Activated naive CD4-positive, alpha-beta T cell (primary cell): ENCODE measurements at places on chromosomes 2 and 18.

- DNase-seq: no peak
Observed at GRCh38 chr2:30894498-30895119, 87.4 kb upstream of the CAPN13 start.

GRCh38 chr2:204260162-204260877, 285.0 kb upstream of the PARD3B start:
- peak; percentile 4 for DNase-seq

- no peak for DNase-seq
Observed at GRCh38 chr2:188042412-188042811, 249.3 kb upstream of the GULP1 start.

DNA sequence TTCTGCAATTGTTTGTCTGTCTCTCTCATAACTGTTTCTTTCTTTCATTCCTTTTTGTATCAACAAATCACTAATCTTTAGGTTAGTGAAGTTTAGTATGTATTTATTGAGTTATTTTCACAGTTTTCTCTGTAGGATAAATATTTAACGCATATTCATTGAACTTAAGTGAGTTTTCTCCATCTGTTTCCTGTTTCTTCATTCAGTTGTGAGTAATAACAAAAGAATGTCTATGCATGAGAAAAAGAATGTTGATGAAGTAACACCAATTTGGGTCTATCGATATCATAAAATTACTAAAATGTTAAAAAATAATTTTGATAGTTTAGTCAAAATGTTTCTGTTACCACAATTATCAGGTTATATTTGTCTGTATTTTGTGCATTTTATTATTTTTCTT, 948.0 kb downstream of the DSC3 start:
- DNase-seq: no peak

GRCh38 chr18:10424585-10425307, 29.7 kb upstream of the APCDD1 start:
- no peak for DNase-seq

GRCh38 chr18:34820360-34821065, 110.4 kb downstream of the DTNA start:
- no peak for DNase-seq

GRCh38 chr2:214217599-214217998, 193.3 kb upstream of the VWC2L start:
- no peak for DNase-seq

DNA sequence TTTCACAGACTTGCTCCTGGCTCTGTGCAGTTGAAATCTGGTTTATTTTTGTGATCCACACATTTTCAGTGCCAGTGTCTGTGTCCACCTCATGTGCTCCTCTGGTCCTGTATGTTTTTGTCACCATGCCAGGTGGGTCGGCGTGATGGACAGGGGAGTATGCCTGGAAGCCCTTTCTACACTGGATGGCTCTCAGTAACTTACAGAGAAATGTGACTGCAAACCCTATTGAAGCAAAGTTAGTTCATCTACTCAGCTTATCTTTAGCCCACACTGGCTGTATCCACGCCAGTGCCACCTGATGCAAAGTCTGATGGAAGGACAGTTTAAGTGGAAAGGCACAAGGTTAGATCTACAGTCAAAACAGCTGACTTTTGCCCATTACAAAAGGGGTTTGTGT, 4.3 kb downstream of the IMPA2 start:
- DNase-seq: no peak

GRCh38 chr2:34408100-34408499, 809.0 kb upstream of the FAM98A start:
- no peak for DNase-seq

DNA sequence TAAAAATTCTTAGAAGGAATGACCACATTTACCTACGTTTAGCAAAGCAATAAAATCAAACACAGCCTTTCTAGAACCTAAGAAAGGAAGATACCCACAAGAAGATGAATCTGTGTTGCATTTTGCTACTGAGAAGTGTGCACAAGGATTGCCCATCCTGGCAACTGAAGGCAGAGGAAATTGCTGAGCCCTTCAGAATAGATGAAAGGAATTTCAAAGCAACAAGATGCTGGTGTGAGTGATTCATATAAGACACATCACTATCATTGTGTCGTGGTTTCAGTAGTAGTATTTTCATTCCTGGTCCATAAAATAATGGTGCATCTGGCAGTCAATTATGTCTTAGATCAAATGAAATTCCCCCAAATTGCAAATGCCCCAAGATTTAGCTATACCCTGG, 48.4 kb upstream of the ANKRD44 start:
- no peak for DNase-seq

DNA sequence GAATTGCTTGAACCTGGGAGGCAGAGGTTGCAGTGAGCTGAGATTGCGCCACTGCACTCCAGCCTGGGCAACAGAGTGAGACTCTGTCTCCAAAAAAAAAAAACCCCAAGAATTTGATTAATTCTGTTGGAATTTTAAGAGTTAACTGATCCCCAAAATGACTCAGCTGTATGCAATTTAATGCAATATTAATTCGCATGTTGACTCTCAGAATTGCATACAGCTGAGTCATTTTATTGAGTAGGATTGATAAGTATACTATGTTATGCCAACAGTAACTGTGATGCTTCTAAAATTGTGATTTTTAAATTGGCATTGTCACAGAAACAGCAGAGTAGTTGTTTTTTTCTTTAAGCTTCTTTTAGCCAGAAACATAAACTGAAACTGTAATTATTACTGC, 19.6 kb downstream of the MSH2 start:
- no peak for DNase-seq

- peak; percentile 18 for DNase-seq
Observed at GRCh38 chr2:204108330-204108751, 171.8 kb downstream of the ICOS start.

DNA sequence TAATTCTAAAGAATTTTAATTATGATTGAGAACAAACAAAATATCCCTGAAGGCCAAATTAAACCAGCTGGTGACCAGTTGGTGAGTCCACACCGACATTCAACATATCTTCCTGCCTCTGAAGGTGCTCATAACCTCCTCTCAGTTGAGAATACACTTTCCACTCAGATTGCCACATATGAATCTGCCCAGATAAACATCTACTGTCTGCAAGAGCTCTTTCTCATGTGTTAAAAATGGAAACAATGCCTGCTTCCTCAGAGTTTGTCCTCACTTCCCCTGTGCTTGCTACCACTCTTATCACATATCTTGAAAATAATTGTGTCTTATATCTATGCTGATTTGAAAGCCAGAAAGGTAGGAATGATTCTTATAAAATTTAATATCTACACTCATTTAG, 177.7 kb upstream of the GULP1 start:
- DNase-seq: no peak

- no peak for DNase-seq
Observed at GRCh38 chr18:79283929-79284328, 111.8 kb upstream of the NFATC1 start.

DNA sequence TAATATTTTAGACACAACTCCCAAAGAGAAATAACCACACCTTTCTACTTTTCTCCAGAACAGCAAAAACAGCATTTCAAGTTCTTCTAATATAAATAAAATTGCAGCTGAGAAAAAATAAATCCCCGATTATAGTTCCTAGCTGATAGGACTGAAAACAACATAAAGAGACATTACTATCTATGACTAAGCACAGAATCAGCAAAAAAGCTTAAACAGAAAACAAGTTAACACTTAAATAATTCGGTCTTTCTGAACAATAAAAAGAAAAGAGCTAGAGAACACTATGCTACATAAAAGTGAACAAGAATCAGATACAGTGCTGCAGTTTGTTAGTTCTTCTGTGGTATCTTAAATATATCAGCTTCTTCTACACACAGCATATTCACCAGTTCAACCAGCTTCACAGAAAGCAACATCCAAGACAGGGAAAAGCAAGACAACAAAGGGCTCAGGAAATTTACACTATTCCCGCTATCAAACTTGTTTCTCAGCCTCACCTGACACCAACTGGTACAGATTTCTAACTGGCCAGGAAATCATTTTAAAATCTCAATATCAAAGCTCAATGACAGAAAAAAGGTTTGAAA, 28.6 kb downstream of the FEZ2 start:
- no peak for DNase-seq

- no peak for DNase-seq
Observed at GRCh38 chr2:6605836-6606505, 259.7 kb downstream of the CMPK2 start.

GRCh38 chr2:205267323-205267722, 415.0 kb upstream of the NRP2 start:
- no peak for DNase-seq

GRCh38 chr2:72155737-72156136, 8.1 kb upstream of the CYP26B1 start:
- no peak for DNase-seq

DNA sequence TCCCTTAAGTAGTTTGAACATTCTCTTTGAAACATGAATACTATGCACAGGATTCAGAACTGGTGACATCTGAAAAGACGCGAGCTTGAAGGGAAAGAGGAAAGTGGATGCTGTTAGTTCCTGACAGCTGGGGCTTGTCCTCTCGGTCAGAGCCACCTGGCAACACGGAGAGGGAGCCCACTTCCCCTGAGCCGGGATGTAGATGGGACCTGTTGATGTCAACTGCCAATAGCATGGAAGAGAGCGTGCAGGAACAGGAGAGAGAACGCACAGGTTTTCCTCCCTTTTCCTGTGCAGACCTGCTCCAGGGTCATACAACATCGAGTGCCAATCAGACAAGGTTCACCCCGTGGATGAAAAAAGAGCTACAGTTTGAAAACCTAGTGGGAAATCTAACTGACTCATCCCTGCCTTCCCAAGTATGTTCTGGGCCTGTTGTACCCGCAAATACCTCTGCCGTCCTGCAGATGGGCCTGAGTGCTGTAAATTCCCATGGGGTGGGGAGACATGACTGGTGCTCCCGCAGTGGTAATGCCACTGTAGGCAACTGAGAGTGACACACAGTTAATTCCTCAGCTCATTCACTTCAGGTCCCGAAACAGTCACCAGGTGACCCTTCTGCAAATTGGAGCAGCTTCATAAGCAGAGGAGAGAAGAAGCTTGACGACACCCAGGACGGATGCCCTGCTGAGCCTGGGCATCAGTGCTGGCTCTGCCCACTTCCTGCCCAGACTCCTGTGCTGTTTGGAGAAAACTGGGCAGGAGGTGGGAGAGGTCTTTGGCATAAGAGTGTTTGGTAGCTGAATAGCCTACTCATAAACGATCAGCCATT, 13.9 kb upstream of the MBP start:
- no peak for DNase-seq

DNA sequence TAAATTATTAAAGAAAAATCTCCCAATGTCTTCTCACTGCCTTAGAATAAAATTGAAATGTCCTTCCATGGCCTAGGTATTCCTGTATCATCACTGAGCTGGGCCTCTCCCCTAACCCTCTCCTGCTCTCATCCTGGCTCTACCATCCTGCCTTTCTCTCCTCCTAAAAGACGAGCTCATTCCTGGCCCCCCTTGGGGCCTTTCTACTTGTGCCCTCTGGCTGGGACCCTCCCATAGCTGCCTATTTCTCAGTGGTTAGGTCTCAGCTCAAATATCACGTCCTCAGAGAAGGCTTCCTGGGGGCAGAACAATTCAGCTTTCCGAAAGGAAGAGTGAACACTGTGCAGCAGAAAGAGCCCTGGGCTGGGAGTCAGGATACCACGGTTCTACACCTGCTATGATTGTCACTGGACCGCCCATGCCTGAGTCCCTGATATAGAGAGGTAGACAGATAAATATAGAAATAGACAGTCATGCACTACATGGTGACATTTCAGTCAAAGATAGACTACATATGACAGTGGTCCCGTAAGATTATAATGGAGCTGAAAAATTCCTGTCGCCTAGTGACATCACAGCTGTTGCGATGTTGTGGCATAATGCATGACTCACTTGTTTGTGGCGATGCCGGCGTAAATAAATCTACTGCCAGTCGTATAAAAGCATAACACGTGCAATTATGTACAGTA, 9.4 kb downstream of the DNPEP start:
- no peak for DNase-seq

GRCh38 chr18:70005580-70005979, 57.9 kb upstream of the CD226 start:
- no peak for DNase-seq

- no peak for DNase-seq
Observed at GRCh38 chr2:217418090-217418489, 558.2 kb upstream of the TNP1 start.

- DNase-seq: no peak
Observed at GRCh38 chr2:170307052-170307451, 129.1 kb downstream of the MYO3B start.

DNA sequence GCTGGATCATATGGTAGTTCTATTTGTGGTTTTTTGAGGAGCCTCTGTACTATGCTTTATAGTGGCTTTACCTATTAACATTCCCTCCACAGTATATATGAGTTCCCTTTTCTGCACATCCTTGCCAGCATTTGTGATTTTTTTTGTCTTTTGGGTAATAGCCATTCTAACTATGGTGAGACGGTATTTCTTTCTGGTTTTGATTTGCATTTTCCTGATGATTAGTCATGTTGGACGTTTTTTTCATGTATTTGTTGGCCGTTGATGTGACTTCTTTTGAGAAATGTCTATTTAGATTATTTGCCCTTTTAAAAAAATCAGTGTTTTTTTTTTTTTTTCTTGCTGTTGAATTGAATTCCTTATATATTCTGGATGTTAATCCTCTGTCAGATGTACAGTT, 31.1 kb downstream of the ACTR3 start:
- no peak for DNase-seq

GRCh38 chr2:160889439-160890170, 270.6 kb upstream of the TANK start:
- DNase-seq: no peak
